ENCODE measurements at places on chromosomes 4 and X. TPM values are rescaled to one million over a fixed set of nuclear protein-coding genes. Genes with fewer than 3 reads are reported as not detected.

DNA sequence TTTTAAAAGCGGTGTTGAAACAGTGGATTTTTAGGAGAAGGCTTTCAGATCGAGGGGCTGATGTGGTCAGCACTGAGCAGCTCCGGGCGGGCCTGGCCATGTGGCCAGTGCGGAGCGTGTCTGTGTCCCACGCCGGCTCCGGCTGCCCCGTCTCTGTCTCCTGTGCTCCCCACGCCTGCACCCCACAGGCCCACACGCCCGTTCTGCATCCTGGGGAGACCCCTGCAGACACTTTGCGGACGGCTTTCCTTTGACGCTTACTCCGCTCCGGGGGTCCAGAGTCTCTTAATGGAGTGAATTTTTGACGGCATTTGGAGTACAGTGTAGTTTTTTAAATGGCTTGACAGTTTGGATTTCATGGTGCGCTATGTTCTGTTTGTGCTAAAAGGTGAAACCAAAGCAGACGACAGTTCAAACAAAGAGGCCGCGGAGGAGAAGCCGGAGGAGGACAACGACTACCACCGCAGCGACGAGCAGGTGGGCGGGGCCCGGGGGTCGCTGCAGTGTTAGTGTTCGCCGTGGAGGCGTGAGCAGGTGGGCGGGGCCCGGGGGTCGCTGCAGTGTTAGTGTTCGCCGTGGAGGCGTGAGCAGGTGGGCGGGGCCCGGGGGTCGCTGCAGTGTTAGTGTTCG lies 38.7 kb downstream of the PCGF3 start:
- no peak for DNase-seq

GRCh38 chr4:182074810-182075209 lies 168.4 kb upstream of the TENM3 start:
- DNase-seq = no peak

The NXF2 gene
- not detected for total RNA-seq

DNA sequence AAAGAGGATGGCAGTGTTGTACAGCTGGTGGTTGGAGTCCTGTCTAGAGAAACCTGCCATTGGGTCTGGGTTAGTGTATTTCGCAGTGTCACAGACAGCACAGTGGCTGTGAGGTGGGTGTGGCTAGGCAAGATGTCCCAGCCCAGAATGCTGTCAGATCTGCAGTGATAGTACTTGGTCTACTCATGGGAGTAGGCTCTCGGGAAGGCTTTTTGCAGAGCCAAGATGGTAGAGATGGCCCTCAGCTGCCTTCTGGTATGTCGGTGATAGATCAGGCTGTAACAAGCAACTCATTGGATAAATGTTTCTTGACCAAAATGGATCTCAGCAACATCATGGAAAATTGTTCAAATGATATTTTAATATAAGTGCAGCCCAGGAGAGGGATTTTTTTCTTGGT lies 84.3 kb upstream of the WDR1 start:
- DNase-seq = no peak

The GPRASP1 gene
- total RNA-seq = 4.1 TPM

- no peak for DNase-seq
Measured at GRCh38 chrX:131565909-131566308, 22.0 kb downstream of the OR13H1 start.

The ADGRG4 gene
- total RNA-seq = not detected

DNA sequence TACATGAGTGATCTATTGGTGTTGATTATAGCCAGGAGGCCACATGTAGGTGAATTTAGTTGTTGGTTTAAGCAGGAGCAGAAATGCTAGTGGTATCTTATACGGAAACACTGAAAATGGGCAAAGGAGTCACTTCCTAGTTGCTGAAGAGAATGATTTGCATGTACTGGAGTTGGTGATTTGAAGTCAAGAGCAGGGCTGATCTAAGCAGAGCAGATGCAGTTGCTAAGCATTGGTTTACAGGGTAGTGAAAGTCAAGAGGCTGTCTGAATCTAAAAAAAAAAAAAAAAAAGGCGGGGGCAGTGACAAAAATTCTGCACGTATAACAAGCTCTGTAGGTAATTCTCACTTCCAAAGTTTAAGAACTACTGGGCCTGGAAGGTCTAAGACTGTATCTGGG lies 90.4 kb upstream of the HPRT1 start:
- DNase-seq = no peak
